ENCODE measurements at places on chromosomes 3 and 15.

DNA sequence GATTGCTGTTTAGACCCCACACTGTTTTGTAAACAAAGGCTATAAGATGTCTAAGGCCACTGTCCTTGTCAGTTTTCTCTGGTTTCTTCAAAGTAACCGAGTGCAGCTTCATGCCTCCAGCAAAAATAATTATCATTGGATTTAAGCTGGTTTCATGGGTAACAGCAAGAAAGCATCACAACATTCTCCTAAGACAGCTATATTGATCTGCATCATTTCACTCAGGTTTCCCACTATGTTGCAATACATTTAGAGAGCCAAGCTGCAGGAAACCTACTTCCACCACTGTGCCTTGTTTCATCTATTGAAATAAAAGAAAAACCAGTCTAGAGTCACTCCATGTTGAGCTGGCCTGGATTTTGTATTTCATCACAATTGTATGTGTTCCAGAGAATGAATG is 351.4 kb downstream of the OXSM start:
- DNase-seq, result no peak

DNA sequence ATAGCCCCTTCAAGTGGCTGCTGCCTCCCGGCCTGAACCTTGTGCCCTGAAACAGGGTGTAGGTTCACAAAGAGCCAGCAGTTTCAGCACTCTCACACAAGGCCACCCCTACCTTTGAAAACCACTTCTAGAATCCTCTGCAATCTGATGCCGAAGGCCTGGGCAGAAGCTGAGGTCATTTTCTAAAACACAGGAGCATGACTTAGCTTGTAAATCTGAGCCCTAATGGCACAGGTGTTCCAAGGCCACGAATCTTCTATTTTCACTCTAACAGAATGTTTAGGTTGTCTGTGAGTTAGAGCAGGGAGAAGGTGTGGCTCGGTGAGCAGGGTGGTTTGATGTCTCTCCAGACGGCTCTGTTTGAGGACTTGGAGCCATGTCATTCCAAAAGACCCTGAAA is 62.3 kb downstream of the SYNM start:
- no peak for DNase-seq

DNA sequence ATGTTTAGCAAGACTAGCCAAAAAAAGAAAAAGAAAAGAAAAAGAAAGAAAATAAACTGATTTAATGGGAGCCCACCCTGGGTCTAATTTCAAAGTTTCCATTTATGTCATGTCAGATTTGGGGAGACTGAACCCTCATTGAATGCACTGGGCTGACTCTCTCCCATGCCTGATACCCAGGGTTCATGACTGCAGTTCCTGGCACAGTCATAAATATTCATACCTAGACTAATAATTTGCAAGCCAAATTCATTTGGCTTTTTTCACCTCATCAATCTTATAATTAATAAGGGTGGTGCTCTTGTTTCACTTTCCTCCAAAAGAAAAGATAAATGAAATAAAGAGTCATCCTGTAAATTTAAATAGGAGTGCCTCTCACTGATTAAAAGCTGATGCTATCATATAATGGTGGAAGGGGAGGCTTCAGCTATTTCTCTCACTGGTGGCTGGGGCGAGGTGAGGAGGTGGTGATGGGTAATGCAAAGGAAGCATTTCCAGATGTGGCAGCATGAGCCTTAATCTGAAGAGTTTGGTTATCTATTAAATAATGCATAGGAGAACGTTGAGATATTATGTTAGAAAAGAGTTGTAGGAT is 224.5 kb downstream of the MEIS2 start:
- DNase-seq, result no peak

- DNase-seq, result no peak
Observed at GRCh38 chr3:69869643-69870042, 129.9 kb upstream of the SAMMSON start.

DNA sequence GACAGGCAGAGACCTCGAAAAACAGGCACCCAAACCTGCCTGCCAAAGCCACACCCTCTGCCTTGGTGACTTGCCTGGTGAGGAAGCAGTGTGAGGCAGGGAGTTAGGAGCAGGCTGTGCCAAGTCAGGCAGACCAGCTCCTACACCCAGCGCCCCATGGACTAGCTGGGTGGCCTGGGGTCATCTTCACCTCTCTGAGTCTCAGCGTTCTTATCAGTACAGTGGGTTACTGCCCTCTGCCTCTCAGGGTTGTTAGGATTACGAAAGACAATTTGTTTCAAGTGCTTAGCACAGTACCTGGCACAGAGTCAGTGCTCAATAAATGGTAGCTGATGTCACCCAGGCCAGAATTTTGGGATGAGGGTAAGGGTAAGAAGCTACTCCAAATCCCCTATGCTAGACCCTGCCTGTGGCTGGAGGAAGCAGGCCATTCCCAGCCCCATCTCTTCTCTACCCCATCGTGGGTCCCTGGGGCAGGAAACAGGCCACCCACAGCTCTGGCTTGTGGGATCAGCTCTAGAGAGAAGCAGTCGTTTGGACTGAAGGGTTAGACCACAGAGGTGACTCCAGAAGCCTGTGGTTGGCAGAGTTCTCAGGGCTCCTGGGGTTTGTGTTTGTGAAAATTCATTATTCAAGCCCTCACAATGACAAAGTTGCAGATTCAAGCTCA is 10.1 kb downstream of the SLC51B start:
- DNase-seq, result no peak

DNA sequence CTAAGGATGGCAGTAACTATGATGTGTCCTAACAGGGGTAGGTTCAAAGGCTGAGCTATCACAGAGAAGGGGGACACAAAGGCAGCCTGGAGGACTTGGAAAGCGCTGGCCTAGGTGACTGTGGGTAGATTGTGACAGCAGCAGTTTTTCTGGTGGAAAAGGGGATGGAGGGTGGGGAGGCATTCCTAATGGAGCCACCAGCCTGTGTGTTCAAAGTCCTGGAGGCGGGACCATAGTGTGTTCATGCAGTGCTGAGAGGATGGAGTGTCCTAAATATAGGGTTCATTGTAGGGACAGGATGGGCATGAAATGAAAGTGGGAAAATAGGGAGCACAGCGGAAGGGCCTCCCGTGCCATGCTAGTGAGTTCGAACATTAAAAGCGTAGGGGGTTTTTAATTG is 51.5 kb upstream of the POLR2M start:
- DNase-seq, result no peak

- DNase-seq, result no peak
Observed at GRCh38 chr3:54437271-54437670, 314.9 kb downstream of the CACNA2D3 start.
